Activated naive CD4-positive, alpha-beta T cell (primary cell): ENCODE measurements at places on chromosomes 3 and 15.

DNA sequence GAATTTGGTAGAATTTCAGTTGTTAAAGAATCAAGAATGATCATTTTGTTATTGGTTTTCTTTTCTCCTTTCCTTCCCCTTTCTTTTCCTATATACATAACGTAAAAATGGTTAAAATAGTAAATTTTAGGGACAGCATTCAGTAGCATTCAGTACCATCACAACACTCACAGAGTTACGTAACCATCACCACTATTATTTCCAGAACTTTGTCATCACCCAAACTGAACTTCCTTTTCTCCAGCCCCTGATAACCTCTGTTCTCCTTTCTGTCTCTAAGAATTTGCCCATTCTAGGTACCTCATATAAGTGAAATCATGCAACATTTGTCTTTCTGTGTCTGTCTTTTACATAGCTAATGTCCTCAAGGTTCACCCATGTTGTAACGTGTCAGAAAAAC lies 165.3 kb downstream of the AKAP13 start:
- DNase-seq, result no peak

DNA sequence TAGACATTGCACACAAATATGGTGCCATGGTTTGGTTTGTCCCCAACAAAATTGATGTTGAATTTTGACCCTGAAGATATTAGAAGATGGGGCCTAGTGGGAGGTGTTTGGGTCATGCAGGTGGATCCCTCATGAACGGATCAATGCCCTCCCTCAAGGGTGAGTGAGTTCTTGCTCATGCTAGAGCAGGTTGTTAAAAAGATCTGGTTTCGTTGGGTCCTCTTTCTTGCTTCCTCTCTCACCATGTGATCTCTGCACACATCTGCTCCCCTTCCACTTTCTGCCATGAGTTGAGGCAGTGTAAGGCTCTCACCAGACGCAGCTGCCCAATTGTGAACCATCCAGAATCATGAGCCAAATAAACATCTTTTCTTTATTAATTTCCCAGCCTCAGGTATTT lies 87.8 kb upstream of the MDFIC2 start:
- DNase-seq, result no peak

DNA sequence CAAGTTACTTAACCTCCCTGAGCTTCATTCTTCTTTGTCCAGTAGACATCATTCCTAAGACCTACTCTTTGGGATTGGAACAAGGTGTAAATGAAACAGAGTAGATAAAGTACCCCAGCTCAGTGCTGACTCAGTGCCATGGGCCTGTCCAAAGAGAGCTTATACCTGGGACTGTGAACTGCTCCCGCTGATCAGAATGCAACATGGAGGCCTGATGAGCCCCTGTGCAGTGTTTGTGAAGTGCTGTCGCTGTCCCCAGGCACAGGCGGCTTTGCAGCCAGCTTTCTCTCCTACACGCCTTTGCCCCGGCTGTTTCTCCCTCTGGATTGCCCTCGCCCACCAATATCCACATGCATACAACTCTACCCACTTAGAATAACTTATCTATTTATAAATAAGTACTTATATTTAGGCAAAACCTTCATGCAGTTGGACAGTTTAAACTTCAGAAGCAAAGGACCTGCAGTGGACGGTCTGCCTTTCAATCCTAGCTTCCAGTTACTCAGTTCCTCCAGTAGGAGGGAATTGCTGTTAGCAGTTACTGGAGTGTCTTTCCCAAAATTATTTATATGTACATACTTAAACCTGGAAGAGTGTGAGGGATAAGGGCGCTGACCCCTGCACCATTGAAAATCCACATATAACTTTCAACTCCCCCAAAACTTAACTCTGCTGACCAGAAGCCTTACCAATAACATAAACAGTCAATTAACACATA lies 80.0 kb downstream of the CORO2B start:
- DNase-seq, result no peak

DNA sequence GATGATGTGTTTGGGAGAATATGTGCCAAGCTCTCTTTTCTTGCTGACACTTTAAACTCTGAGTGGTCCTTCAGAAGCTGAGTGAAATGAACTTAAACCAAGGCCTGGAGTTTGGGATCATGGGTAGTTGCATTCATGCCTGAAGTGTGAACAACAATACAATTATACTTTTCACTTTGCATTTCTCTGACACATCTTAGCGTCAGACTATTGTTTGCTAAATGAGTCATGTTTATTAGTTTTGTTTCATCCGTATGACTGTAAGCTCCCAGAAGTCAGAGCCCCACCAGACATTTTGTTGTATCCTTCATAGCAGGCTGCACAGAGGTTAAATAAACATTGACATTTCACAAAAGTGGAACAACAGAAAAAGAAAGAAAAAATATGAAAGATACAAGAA lies 542.6 kb downstream of the TUSC7 start:
- DNase-seq, result no peak

- no peak for DNase-seq
Measured at GRCh38 chr3:94937980-94938379, 875.1 kb downstream of the NSUN3 start.

DNA sequence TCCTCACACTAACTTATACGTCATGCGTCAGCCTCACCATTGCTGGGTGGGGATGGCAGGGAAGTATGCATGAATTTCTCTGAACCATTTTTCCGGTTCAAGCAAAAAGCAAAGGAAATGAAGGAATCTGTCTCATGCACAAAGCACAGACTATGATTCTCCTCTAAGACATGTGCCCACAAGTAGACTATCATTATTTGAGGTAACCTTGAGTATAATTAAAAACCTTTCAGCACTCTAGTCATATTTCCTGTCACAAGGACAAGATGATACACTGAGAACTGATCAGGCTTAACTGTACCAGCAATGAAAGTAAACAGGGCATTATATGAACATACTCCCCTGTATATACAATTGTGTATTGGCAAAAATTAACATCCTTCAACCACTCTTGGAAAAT lies 56.7 kb upstream of the TSC22D2 start:
- DNase-seq, result no peak

- DNase-seq, result no peak
Measured at GRCh38 chr3:14210843-14211594, 32.4 kb downstream of the LSM3 start.

GRCh38 chr3:186614597-186615483 lies 2.0 kb downstream of the AHSG start:
- peak; percentile 51 for DNase-seq

DNA sequence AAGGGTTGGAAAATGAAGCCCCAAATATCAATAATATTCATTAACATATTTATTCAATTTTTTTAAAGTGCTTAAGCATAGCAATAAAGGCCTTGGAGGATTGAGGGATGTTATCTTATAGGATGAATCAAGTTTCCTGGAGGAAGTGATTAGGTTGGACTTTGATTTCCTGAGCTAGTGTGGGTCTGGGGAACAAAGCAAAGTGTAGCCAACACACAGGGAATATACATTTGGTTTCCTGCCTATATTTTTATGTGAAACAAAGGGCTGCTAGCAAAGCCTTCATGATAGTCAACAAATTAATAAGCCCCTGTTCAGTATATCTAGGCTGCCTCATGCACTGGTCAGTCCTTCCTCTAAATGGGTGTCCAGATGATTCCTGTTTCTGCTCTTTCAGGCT lies 261.1 kb upstream of the IL12A start:
- no peak for DNase-seq
